Activated CD4-positive, alpha-beta memory T cell treated with anti-CD3 and anti-CD28 coated beads, Interleukin-2, amount 10 ng/mL, durations not matched to agents 7 days and 5 days (primary cell): ENCODE measurements at places on chromosomes 13 and 19.

- DNase-seq: no peak
Measured at GRCh38 chr13:66068683-66069082, 1161.5 kb downstream of the PCDH9 start.

DNA sequence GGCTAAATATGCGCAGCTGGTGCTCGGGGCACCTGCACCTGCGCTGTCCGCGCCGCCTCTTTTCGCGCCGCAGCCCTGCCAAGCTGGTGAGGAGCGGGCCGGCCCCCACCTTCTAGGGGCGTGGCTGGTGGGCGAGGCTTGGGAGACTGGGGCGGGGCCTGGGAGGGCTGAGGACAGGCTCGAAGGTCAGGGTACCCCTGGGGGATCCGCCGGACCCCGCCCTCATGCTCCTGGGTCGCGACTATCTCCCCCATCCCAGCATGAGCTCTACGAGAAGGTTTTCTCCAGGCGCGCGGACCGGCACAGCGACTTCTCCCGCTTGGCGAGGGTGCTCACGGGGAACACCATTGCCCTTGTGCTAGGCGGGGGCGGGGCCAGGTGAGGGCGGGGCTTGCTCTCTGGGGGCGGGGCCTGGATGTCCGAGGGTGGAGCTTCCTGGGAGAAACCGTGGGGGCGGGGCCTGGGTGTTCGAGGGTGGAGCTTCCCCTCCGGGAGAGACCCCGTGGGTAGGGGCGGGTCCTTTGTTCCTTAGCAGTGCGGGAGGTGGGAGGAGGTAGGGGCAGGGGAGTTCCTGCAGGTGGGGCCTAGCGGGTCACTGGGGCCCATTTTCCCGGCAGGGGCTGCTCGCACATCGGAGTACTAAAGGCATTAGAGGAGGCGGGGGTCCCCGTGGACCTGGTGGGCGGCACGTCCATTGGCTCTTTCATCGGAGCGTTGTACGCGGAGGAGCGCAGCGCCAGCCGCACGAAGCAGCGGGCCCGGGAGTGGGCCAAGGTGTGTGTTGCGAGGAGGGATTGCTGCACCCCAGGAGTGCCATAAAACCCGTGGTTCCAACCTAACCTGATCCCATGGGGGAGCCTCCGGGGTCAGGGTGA, 19.7 kb downstream of the PNPLA6 start:
- peak; percentile 26 for DNase-seq

GRCh38 chr13:22175815-22176214, 504.9 kb downstream of the FGF9 start:
- DNase-seq: no peak

DNA sequence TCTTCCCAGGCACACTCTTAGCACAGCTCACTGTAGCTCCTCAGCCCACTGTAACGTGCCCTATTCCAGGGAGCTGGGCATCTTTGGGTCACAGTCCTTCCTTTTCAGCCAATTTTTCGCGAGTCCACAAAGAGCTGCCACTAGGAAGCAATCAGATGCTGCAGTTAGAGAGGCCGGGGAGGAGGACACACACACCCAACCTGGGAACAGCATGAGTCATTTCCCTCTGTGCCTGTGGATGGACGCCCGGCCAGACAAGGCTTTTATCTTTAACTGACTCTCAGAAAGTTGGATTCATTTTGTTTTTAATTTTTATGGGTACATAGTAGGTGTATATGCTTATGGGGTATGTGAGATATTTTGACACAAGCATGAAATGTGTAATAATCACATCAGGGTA, 918.6 kb downstream of the UQCRFS1 start:
- DNase-seq: no peak

DNA sequence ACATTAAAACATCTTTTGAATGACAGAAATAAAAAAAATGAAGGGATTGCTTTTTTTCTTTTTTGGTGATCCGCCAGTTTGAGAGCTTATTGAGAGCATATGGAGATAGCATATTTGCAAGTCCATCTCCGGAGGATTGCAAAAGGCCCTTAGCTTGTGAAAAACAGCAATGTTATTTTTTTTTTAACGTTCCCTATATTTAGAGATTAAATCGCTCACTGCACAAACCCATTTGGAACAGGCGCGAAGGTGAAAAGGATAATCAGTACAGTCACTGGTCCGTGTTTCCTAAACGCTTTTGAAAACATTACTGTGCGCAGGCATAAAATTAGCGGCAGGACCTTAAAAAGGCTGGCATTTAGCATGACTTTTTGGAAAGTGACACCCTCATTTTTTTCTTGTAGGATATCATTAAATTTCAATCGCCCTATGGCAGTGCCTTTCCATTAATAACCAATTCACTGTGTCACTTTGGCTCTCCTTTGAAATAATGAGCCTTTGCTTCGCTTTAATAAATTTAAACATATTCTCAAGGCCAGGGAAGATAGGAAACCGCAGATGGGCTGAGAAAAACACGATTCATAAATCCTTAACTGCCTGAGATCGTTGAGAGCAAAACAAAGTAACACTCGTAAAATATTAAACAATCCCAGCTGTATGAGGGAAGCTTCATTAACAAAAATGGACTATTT, 342.2 kb downstream of the DACH1 start:
- DNase-seq: no peak

DNA sequence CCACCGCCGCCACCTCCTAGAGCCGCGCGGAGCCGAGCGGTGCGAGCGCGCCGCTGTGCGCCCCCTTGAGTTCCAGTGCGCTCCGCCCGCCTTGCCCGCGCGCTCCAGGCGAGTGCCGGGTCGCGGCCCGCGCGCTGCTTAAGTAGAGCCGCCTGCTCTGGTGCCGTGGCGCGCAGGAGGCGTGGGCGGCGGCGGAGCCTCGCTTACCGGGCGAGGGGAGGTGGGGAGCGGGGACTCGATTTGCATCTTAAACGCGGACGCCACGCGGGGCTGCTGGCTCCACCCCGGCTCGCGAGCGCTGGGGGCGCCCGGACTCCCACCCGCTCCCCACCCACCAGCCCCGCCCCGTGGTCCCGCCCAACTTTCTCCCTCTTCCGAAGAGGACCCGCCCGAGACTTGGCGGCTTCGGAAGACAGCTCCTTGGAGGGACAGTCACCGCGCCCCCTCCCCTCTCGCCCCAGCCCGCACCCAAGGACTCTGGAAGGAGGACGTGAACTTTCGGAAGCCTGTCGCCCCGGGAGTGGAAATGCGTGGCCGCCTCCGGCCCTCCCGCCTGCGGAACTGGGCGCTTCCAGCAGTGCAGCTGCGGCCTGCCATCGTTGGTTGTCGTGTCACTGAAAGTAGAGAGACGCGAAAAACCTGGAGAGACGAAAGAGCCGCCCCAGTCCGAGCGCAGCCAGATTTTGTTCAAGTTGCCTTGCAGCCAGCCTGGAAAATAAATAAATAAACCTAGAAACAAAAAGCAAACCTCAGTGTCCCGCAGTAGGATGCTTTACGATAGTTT, at the start of gene KCTD12:
TSS of gene KCTD12 (minus strand) at position 114 of the 784 bp plus-strand sequence. CDS start 257 bp downstream, outside the sequence.
- DNase-seq: peak; percentile 72

GRCh38 chr19:10538204-10538983, 5.3 kb upstream of the ATG4D start:
- DNase-seq: no peak

- no peak for DNase-seq
Measured at GRCh38 chr19:8210421-8211101, 1.4 kb downstream of the CERS4 start.

DNA sequence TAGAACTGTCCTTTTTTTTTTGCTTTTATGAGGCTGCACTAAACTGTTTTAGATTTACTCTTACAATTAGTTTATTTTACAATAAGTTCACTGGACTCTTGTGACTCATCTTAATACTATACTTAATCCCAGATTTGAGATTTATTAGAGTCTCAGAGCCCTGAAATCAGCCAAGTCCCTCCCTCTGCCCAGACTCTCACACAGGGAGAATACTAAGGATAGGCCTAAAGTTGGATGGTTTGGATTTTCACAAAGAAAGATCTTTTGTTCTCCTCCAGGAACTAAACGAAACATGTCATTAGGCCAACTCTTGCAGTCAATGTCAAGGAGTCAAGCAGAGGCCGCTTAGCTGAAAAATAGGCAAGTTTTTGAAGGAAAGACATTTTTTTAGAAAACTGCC, 42.7 kb upstream of the MIR17HG start:
- DNase-seq: no peak

DNA sequence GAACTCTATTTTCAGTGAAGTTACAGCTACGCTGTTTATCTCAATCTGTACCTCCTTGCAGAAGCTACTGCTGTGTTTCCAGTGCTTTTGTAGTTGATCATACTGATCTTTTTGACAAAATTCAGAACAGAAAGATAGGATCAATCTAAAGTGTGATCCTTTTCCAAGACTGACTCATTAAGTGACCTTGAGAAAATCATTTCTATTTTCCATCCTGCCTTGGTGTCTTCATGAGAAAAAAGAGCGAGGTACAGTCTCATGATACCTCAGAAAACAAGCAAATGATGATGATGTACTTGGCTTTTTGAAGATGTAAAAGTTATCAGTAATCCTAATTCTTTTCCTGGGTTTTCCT, 46.0 kb upstream of the GPR183 start:
- DNase-seq: no peak

- DNase-seq: no peak
Measured at GRCh38 chr13:61396121-61396520, 19.5 kb downstream of the PCDH20 start.

GRCh38 chr13:23707674-23708073, 137.5 kb downstream of the TNFRSF19 start:
- no peak for DNase-seq

GRCh38 chr13:19836472-19836871, 27.0 kb downstream of the ZMYM5 start:
- DNase-seq: no peak

DNA sequence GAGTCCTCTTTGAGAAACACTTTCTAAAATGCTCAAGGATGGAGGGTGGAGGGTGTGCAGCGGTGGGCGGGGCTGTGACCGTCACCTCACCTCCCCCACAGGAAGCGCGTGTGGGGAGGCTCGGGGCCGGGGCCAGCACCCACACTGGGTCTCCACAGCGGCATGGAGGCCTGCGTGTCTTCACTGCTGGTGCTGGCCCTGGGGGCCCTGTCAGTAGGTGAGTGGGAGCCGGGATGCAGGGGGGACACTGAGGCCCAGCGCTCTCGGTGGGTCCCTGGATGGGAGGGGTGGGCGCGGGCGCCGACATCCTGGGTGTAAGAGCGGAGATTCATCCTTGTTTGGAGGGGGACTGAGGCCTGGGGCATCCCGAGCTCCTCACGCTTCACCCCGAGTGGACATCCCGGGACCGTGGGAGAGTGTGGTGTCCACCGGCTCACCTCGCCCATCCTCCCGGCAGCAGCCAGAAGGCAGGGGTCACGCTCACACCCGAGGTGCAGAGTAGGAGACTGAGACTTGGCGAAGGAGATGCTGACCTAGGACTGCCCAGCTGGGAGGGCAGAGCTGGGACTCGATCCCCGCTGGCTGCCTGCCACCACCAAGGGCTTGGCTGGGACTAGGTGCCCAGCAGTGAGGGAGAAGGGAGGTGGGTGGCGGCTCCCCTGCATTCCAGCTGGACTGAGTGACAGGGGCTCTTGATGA, at the start of gene GZMM:
TSS of gene GZMM (plus strand) at position 144 of the 699 bp plus-strand sequence. CDS start at position 163, 19 bp downstream.
- peak; percentile 84 for DNase-seq

GRCh38 chr19:20357921-20358320, 190.9 kb downstream of the ZNF486 start:
- DNase-seq: no peak

- DNase-seq: no peak
Measured at GRCh38 chr13:47000165-47000564, 103.3 kb upstream of the HTR2A start.

GRCh38 chr13:30972888-30973377, 40.5 kb downstream of the TEX26 start:
- DNase-seq: no peak

GRCh38 chr19:42176990-42177685, 40.3 kb downstream of the DEDD2 start:
- DNase-seq: peak; percentile 81

GRCh38 chr19:7808108-7808507, 21.9 kb upstream of the EVI5L start:
- no peak for DNase-seq

- DNase-seq: peak; percentile 33
Measured at GRCh38 chr13:32905063-32905863, 111.0 kb upstream of the KL start.

- DNase-seq: no peak
Measured at GRCh38 chr13:97435323-97435722, 1.4 kb downstream of the RAP2A start.

- DNase-seq: no peak
Measured at GRCh38 chr19:45716359-45717130, 14.2 kb downstream of the FBXO46 start.

- no peak for DNase-seq
Measured at GRCh38 chr19:43372462-43372861, 19.0 kb downstream of the CD177 start.

DNA sequence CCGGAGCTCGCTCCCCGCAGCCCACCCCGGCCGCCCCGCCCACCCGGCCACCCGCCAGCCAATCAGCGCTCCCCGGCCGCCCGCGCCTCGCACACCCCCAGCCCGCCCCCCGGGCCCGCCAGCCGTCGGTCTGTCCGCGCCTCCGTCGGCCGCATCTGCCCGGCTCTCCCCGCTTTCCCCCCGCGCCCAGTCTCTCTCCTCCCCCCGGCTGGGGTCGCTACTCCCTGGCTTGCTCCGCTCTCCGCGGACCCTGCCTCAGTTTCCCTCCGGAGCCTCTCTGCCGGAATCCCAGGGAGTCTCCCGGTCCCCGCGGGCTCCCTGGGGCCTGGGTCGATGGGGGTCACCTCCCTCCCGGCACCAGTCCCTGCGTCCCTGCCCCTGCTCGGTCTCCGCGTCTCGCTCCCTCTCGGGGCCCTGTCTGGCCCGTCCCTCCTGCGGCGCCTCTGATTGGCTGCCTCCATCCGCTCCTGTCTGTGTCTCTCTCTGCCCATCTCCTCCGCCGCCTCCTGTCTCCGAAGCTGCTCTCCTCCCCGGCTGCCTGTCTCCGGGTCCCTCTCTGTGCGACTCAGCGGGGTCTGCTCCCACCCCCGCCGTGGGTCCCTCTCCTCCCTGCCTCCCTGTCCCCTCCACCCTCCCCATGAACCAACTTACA, 484 bp downstream of the IL11 start:
- DNase-seq: no peak

- peak; percentile 41 for DNase-seq
Measured at GRCh38 chr19:45340232-45340898, at the start of gene KLC3. Gene KLC3 (plus strand): TSS chr19:45340750. CDS start chr19:45345542, 4,792 bp downstream.

DNA sequence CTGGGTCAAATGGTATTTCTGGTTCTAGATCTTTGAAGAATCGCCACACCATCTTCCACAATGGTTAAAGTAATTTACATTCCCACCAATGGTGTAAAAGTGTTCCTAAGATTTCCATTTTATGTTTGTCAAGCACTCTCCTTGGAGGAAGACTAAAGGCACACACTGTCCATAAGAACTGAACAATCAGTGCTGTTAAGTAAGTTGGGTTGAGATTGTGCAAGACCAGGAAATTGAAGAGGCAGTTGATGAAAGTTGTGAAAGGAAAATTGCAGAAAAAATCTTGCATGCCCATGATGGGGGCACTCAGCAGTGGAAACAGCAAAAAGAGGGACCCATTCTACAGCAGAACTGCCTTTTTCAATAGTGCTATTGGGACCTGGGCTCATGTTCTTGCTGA, 323.6 kb downstream of the DLEU7 start:
- no peak for DNase-seq
